NCI-H82 (cell line): ENCODE measurements at places on chromosomes 1 and 21.

GRCh38 chr1:182388392-182389134 is 3.0 kb downstream of the GLUL start:
- peak; percentile 25 for DNase-seq

DNA sequence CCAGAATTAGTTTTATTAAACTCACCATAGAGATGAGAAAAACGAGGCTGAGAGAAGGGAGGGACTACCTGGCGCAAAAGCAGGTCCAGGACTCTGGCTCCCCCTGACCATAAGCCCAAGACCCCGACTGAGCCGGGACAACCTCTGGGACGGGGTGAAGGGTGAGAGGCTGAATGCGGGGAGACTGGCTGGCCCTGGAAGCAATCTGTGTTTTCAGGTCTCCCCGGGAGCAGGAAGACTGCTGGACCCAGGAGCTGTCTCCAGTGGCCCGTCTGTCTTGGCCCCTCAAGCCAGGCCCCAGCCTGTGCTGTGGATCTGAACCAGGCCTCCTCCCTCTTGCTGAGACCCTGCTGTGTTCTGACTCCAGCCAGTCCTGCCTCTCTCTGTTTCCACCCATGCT is 240.8 kb downstream of the TRABD2B start:
- no peak for DNase-seq

GRCh38 chr1:41496080-41497055 is 11.9 kb upstream of the EDN2 start:
- DNase-seq, result no peak

- no peak for DNase-seq
Measured at GRCh38 chr1:229897501-229897900, 169.5 kb upstream of the GALNT2 start.

DNA sequence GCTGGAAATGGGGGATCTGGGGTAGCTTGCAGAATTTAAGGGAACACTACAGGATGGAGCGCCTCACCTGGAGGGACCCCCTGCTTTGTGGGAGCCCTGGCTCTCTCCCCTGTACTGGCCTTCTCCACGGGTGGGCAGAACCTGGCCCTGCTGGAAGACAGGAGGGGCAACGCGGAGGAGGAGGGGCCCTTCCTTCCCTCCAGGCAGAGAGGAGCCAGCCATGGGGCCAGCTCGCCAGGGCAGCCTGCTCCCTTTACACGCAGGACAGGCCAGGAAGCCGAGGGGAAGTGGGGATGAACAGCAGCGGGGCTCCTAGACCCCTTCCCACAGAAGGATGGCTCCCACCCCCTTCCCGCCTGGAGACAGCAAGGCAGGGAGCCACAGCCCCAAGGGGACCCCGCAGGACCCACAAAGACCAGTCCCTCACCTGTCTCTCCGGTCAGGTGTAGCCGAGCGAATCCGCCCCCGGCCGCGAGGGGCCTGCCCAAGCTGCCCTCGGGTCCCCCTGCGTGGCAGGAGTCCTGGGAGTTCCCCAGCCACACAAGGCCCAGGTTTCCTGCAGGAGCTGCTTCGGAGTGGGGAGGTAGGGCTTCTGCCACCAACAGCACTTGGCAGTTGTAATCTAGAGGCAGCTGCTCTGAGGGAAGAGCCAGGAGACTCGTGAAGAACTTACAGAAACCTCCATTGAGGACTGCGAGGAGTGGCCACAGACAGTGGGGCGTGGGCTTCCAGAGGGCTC is 1.6 kb upstream of the SLC19A1 start:
- DNase-seq, result no peak
